Hematopoietic multipotent progenitor cell (in vitro differentiated cells): ENCODE measurements at places on chromosomes 13 and 19. TPM values are rescaled to one million over a fixed set of nuclear protein-coding genes. Genes with fewer than 3 reads are reported as not detected.

DNA sequence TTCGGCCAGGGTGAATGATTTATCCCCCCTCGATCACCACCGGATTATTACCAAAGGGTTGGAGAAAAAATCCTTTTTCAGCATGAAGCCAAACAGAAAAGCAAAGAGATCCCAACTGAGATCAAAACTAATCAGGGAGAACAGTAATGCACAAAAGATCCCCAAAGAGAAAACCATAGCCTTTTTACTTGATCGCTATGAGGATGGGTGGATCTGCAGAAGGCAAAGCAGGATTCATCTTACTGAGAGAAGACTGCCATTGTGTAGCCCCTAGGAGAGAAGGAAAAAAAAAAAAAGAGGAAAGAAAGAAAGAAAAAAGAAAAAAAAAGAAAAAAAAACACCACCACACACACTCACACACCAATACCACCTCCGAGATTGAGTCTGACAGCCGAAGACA lies at the start of gene FGF14:
FGF14 (minus strand) TSS at position 283 of the 400 bp plus-strand sequence.
- no peak for DNase-seq

DNA sequence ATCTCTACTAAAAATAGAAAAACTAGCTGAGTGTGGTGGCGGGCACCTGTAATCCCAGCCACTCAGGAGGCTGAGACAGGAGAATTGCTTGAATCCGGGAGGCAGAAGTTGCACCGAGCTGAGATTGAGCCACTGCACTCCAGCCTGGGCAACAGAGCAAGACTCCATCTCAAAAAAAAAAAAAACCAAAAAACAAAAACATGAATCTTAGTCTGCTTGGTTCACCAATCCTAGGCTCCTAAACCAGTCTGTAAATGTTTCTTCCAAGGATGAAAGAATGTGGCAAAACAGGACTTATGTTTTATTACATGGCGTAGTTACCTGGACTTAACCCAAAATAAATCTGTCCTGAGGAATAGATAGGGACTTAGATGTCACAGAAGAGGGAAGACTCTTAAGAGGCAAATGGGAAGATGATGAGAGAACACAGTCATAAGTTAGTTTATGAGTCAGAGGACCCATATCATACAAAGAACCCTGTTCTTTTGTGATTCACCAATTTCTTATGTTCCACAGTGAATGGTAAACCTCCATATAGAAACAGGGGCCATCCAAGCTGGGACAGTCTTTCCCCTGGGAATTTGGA lies 6.9 kb upstream of the FBXL3 start:
- DNase-seq = no peak

KRTDAP gene
- total RNA-seq = not detected

DNA sequence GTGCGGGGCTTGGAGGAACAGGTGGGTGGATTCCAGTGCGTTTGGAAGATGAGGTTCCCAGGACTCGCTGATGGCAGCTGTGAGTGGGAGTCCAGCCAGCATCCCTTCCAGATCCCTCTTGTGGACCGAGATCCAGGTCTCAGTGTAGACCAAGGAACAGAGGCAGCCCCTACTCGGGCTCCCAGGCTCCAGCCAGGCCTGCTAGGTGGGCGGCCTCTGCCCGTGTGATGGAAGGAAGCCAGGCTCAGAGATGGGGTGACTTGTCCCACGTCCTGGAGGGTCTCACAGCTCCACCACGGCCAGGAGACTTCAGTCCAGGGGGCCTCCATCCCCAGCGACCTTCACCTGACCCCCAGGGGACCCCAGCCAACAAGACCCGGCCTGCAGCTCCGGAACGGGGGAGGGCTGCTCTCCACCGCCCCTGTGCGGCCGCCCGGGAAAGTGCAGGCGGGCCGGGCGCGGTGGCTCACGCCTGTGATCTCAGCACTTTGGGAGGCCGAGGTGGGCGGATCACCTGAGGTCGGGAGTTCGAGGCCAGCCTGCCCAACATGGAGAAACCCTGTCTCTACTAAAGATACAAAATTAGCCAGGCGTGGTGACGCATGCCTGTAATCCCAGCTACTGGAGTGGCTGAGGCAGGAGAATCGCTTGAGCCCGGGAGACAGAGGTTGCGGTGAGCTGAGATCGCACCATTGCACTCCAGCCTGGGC lies 729 bp upstream of the MADCAM1 start:
- no peak for DNase-seq

GRCh38 chr19:3665681-3666544 lies 34.4 kb downstream of the PIP5K1C start:
- DNase-seq = peak; percentile 55

- peak; percentile 68 for DNase-seq
These were observed 12.9 kb downstream of the B3GNT3 start for GRCh38 chr19:17807731-17808316.

AZU1 gene
- 5.4 TPM for total RNA-seq

DNA sequence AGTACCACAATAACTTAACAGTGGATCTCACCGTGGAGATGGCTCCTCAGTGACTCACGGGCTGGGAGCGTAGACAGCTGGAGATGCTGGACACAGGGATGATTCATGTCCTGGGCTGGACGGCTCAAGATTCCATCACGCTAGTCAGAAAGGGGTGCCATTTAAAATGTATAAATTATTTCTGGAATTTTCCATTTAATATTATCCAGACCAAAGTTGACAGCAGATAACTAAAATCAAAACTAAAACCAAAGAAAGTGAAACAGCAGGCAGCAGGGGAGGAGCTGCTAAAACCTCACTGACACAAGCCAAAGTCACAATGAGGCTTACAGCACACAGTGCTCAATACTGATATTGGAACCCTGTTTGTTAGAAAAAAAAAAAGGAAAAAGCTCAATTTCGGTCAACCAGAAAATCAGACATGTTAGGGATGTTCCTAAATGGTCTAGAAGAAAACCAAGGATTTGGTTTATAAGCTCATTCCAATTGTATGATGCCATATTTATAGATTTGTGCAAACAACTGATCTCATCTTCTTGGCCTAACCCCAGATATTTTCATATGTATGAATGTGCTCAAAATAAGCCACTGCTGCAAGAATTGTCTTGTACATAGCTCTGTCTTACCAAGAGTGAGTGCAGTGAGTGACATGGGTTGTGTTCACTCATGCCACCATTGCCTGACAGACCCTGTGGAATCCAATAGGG lies 111.8 kb downstream of the SACS start:
- DNase-seq = no peak

DNA sequence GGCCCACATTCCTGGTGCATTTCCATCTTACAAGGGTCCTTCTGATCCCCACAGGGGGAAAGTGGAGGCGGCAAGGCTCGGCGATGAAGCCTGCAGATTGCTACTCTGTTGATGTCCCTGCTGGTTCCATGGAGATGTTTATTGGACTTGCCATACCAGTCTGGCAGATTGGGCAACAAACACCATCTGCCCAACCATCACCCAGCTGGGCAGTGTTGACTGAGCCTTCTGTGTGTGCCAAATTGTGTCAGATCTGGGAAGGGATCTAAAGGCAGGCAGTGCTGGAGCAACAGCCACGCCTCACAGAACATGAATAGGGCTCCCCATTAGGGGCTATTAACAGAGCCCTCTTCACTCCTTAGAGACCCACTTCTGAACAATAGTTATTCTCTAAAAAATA lies 35.0 kb downstream of the FLT1 start:
- DNase-seq = no peak

GRCh38 chr19:7109678-7110289 lies 40.3 kb downstream of the ZNF557 start:
- no peak for DNase-seq

GRCh38 chr13:21641629-21642028 lies 29.2 kb upstream of the FGF9 start:
- no peak for DNase-seq

DNA sequence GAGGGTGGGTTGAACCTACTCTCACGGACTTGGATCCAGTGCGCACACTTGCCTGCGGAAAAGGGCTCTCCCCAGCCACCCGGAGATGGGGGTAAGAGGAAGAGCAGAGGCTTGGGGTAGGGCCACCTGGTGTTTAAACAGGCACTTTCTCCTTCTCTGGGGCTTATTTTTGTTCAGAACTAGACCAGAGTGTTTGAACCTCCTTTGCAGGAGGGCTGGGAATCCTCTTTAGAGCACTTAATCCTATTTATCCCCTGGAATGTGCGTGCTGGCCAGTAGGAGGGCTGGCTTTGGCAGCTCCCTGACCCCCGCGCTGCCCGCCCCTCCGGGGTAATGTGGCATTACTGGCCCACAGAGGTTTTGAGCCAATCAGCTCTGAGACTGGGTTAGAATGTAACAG lies 2.0 kb downstream of the RGS9BP start:
- DNase-seq = no peak

GRCh38 chr19:17753976-17754375 lies 2.7 kb downstream of the FCHO1 start:
- DNase-seq = no peak

FRY gene
- total RNA-seq = 28.0 TPM

- no peak for DNase-seq
These were observed 216.6 kb upstream of the SLC10A2 start for GRCh38 chr13:103282571-103283450.

DNA sequence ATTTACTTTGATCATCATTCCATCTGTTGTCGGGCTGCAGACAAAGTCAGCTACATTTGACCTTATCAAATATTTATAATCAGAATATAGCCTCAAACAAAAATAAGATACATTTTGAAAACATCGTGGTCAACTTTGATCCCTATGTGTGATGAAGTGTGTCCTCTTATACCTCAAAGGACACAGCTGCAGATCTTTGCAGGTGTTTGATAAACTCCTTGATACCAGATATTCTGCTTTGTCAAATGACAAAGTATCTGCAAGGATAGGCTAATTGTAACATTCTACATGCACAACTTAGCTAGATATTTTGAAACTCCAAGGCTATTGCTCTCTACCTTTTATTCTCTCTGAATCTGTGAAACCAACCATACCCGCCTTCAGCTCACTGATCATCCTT lies 44.0 kb downstream of the PHF11 start:
- DNase-seq = no peak

DNA sequence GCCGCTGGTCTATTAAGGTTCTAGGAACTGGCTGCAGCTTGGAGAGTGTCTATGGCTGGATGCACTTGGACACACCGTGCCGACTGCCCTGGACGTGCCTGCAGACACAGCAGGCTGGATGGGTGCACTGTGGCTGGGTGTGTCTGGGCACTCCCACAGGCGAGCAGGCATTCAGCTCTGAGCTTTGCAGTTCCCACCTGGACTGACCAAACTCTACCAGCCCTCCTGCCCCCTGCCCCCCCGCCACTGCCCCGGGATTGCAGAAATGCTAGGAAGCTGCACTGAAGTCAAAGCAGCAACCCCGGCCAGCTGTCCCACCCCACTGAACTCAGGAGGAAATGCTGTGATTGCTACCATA lies 7.0 kb upstream of the LRP3 start:
- DNase-seq = no peak

GRCh38 chr19:12237143-12237839 lies 57.4 kb downstream of the ZNF44 start:
- DNase-seq = no peak

- no peak for DNase-seq
These were observed 8.1 kb downstream of the SULT2B1 start for GRCh38 chr19:48560095-48560530.

- no peak for DNase-seq
These were observed 95.6 kb downstream of the FAM216B start for GRCh38 chr13:42876887-42877545.

DNA sequence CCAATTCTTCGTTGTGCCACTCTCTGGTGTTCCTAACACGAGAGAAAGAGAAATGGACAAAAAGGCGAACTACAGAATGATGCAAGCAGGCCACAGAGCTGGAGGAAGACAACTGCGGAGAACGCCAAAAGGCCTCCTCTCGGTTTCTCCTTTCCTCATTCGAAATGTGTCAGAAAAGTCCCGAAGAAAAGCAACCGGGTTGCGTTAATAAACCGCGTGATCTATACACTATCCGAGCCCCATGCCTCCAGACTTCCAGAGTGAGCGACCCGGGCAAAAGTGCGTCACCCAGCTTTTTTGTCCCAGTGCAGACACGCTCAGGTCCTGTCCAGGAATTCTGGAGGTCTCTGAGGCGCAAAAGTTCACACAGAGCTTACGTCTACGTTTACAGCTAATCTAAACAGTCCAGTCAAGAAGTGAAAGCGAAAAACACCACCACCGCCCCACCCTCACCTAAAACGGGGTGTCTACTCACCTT lies 413 bp downstream of the N4BP2L2 start:
- no peak for DNase-seq

DENND1C gene
- 9.2 TPM for total RNA-seq

DNA sequence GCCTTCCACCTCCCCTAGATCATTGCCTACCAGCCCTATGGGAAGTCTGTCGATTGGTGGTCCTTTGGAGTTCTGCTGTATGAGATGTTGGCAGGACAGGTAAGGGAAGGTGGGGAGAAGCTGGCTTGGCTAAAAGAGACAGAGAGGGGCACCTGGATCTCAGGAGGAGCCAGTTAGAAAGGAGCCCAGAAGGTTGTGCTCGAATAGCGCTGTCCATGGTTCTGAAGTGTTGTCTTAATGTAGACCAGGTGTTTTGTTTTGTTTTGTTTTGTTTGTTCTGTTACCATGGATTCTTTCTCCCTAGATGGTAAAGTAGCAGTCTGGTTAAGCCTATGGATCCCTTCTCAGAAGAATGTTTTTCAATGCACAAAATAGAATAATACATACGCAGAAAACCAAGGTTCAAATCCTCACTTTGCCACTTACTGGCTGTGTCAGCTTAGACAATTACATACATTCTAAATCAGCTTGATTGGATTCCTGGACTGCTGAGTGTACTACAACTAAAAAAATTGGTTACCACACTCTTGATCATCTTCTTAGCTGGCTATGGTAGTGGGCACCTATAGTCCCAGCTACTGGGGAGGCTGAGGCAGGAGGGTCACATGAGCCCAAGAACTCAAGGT lies 5.9 kb upstream of the CACNG7 start:
- DNase-seq = peak; percentile 73

DNA sequence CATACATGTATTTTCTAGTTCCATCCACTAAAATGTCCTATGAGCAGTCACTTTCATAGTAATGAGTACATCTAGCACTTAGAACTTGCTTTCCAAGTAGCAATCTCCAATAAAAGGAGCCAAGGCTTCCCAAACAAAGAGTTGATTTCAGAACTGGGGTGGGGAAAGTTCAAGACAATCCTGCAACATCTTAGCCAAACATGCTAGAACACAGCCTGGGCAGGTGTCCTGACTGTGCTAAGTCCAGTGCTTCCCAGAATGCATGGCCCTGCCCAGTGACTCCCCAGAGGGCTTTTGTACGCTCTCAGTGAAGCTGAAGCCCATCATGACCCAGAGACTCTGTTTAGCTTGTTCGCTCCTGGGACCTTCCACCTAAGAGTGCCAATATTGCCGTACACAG lies 106.7 kb upstream of the UBAC2 start:
- no peak for DNase-seq
